ENCODE measurements at places on chromosomes 7 and 10.

- no peak for DNase-seq
These were observed 10.9 kb upstream of the BHLHA15 start for GRCh38 chr7:98200364-98200763.

DNA sequence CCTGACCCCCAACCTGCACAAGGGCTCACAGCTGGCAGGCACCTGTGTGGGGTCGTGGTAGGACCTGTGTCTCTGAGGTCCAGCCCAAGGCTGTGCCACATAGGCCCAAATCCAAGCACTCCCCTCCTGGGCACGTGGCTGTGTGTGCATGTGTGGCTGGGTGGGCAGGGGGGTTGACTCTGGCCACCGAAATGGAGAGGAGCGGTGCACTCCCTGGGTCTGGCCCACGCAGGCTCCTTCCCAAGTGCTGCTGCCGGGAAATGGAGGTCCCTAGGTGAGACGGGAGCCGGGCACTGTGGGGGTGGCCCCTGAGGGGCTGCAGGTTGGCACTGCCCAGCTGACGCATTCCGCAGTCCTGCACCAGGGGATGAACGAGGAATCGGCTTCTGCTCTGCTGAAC, 528.1 kb downstream of the DNAJB6 start:
- no peak for DNase-seq

GRCh38 chr10:14370894-14371293, 40.2 kb upstream of the FRMD4A start:
- no peak for DNase-seq

- DNase-seq = no peak
These were observed 1119.8 kb upstream of the LRRTM3 start for GRCh38 chr10:65805993-65806392.

DNA sequence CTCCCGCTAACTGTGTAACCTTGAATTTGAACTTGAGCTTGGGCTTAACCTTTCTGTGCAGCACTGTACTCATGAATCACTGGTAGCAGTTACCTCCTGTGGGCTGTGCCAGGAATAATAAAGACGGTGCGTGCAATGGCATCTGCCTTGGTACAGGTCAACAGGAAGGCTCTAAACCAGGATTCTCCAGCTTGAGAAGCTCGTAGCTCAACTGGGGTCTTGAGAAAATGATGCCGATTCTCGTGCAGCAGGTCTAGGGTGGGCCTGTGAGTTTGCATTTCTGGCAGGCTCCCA, 112.5 kb upstream of the ANLN start:
- no peak for DNase-seq

- no peak for DNase-seq
These were observed 28.7 kb downstream of the CHST15 start for GRCh38 chr10:124064676-124065075.

- DNase-seq = no peak
These were observed 49.6 kb downstream of the CYCS start for GRCh38 chr7:25075459-25075858.

DNA sequence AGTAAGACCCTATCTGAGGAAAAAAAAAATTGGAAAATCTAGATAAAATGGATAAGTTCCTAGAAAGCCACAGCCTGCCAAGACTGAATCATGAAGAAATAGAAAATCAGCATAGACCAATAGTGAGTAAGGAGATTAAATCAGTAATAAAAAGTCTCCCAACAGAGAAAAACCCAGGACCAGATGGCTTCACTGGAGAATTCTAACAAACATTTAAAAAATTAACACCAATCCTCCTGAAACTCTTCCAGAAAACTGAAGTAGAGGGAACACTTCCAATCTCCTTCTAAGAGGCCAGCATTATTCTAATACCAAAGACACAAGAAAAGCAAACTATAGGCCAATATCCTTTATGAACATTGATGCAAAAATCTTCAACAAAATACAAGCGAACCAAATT, 8.8 kb upstream of the LIMK1 start:
- DNase-seq = no peak

GRCh38 chr7:13988731-13989125, 738 bp downstream of the ETV1 start:
- no peak for DNase-seq

- no peak for DNase-seq
These were observed 5.0 kb upstream of the WBP1L start for GRCh38 chr10:102738692-102739121.

GRCh38 chr7:28575241-28575643, 162.9 kb downstream of the CREB5 start:
- no peak for DNase-seq

Measured in stimulated activated CD4-positive, alpha-beta T cell treated with anti-CD3 and anti-CD28 coated beads, TNF-alpha, amount 100 ng/mL, for 1 hour (primary cell).